ENCODE measurements at places on chromosomes 7 and 10. TPM values are rescaled to one million over a fixed set of nuclear protein-coding genes. Genes with fewer than 3 reads are reported as not detected.

Gene TMEM139
- 1.2 TPM for total RNA-seq

Gene ZNF786
- 6.1 TPM for total RNA-seq

Gene PLXDC2
- 0.03 TPM for total RNA-seq

Gene HABP2
- total RNA-seq: 0.09 TPM

Gene MSMB
- not detected for total RNA-seq

Gene SAMD9
- 2.2 TPM for total RNA-seq

Gene CRYGN
- not detected for total RNA-seq

Gene SNX10
- 5.2 TPM for total RNA-seq

Gene AQP1
- 0.45 TPM for total RNA-seq

Gene EIF5AL1
- total RNA-seq: 2.2 TPM

Gene SORCS3
- total RNA-seq: not detected

Gene OR9A4
- not detected for total RNA-seq

Data from A549 treated with AZD2906 at 1 μM for 4 hours (cell line).